ENCODE measurements at places on chromosomes 13 and 19.

DNA sequence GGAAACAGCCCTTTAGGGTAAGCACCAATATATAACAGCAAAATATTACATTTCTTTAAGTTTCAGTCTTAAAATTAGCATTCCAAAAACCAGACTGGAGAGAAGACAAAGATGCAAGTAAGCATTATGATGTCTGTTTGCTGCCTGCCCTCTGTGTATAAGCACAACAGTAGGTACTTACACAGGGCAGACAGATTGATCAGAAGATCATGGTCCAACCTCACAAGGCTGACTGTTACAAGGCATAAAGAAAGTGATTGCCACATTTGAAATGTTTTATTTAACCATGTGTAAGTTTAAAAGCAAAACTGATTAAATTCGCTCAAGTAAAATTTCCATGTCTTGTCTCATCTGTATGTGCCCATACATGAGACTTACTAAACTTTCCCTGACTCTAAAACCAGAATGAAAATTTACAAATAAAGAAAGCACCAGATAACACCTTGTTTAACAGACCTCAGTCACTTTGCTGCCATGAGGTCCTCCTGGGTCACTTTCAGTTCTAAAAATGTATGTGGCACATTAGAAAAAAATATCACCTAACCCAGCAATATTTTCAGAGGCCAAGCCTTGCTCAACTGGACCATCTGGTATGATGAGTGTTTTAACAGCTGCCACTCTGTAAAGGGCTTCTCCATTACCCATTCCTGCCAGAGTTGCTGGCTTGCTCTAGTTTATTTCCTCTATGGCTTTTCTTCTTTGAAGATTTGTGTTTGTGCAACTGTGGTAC lies 297.0 kb downstream of the RBM26 start:
- DNase-seq: peak; percentile 44

GRCh38 chr19:47713046-47714021 lies at the start of gene EHD2:
Gene EHD2, plus strand, starts transcription at chr19:47713422. Its CDS starts 3,191 bp downstream, at chr19:47716613.
- no peak for DNase-seq

DNA sequence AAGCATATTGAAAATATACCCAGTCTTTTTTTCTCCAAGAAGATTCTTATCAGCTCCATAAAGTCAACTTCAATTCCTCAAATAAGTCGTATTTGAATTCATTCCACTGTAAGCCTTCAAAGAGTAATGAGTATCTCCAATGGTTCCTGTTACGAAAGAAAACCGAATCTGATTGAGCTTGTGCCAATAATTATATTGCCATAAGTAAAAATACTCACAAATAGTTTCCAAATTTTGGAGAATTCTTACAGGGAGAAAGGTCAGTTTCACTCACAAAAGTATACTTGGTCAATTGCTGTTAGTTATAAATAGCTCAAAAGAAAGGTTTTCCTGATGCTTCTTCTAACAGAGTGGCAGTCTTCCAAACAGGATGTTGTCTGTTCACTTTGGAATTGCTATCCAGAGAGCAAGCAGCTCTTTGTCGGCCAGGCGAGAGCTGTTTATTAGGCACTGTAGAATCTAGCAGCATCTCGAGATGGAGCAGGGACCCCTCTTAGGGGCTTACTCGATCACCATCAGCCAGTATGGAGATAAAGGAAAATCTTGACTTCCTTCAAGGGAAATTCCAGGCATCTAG lies 13.5 kb downstream of the ERICH4 start:
- DNase-seq: no peak

- DNase-seq: no peak
These were observed 2284.7 kb upstream of the PCDH20 start for GRCh38 chr13:63700350-63700749.

DNA sequence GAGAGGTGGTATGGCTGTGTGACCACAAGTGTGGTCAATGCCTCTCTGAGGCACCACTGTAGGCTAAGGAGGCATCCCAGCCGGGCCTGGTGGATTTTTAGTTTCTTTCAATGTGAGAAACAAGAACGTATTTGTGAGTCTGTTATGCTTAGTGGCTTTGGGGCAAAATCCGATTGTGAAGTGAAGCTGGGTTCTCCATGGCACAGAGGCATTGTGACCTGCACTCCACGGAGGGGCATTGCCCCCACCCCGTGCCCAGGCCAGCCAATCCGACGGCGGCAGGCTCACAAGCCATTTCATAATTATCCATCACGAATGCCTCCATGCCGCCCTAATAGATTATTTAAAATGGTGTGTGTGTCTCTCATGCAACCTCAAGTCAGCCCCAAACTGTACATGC lies 151.6 kb downstream of the ZNF536 start:
- no peak for DNase-seq

DNA sequence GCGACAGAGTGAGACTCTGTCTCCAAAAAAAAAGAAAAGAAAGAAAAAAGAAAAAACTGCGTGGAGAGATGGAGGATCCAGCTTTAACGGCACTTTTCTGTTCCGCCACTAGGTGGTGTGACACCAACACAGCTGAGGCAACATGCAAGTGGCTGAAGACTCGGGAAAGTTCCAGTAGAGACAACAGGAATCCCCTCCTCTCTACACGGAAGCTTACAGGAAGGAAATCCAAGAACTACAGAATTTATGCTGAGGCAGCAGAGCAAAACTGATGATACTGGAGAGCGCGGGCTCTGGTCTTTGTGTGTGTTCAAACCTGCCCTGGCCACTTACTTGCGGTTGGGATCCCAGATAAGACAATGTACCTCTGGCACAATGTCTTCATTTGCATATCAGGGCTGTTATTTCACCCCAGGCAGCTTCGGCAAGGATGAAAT lies 9.9 kb downstream of the RANBP3 start:
- DNase-seq: peak; percentile 61

DNA sequence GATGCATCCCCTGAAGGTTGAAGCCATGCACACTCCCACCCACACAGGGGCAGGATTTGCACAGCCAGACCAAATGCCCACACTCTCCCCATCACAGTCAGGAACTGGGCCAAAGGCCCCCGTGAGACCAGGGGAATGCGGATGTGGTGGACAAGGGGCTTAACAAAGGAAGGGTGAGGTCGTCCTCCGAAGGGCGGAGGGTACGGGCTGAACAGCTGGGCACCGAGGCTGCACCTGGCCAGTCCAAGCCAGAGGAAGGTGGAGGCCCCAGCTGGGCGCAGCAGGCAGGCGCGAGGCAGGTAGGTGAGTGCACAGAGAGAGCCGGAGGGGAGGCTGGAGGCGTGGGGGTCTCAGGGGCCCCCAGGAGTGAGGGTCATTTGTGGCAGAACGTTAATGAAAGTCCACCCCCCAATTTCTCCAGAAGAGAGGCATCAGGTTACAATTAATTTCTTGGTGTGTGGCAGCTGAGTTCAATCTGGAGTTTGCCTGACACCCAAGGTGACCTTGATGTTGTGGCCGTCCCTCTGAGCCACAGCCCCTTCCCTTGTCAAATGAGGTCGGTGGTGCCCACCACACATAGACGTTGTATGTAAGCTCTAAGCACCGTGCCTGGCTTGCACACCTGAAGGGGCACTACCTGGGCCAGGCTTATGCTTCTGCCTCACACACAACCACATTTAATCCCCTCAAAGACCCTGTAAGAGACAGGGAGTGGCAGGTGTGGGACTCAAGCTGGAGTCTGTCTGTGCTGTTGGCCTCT lies 2.9 kb downstream of the KLK15 start:
- DNase-seq: no peak

- DNase-seq: no peak
These were observed 29.7 kb downstream of the MLLT1 start for GRCh38 chr19:6250024-6250615.

- DNase-seq: no peak
These were observed 540.6 kb upstream of the SPRY2 start for GRCh38 chr13:80881495-80881894.

DNA sequence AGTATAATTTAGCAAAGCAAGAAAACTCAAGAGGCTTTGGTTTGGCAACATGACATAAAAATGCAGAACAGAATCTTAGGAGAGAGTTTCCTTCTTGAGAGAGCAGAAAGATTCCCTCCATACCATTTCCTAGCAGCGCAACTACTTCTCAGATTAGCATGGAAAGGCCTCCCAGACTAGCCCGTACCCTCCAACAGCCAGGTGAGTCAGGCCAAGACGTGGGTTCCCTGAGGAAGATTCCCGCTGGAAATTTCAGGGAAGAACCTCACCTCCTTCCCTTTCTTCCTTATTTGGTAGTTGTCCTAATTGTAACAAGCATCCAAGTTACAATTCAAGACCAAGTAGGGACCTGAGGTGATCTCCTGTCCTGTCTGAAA lies 12.3 kb downstream of the COL4A2 start:
- DNase-seq: no peak

GRCh38 chr13:32528358-32528757 lies 10.2 kb downstream of the N4BP2L2 start:
- no peak for DNase-seq

- peak; percentile 65 for DNase-seq
These were observed 471 bp upstream of the INSR start for GRCh38 chr19:7294558-7295212.

DNA sequence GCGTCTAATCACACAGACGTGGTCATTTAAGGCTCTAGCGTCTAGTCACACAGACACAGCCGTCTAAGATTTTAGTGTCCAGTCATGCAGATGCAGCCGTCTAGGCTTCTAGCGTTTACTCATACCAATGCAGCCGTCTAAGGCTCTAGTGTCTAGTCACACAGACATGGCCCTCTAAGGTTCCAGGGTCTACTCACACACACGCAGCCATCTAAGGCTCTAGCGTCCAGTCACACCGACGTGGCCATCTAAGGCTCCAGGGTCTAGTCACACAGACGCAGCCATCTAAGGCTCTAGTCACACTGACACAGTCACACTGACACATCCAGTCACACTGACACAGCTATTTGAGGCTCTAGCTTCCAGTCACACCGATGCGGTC lies 55.7 kb downstream of the KLF2 start:
- no peak for DNase-seq

DNA sequence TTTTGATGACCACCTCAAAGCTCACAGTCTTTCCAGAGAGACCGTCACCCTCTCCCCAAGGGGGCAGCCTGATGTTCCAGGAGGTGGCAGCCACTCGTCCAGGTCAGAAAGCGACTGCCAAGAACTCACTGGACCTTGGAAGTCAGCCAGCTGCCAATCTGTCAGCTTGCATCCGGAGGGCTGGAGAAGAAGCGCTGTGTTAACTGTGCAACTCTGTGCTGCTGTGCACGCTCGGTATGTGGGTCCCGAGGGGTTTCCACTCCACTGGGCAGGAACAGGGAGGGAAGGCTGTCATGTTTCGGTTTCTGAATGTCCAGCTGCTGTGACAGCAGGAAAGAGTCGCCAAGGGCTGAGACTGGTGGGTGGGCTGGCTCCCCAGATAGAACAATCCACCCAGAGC lies 89.2 kb downstream of the CACNA1A start:
- no peak for DNase-seq

GRCh38 chr13:42981317-42981716 lies 10.7 kb downstream of the EPSTI1 start:
- DNase-seq: no peak

DNA sequence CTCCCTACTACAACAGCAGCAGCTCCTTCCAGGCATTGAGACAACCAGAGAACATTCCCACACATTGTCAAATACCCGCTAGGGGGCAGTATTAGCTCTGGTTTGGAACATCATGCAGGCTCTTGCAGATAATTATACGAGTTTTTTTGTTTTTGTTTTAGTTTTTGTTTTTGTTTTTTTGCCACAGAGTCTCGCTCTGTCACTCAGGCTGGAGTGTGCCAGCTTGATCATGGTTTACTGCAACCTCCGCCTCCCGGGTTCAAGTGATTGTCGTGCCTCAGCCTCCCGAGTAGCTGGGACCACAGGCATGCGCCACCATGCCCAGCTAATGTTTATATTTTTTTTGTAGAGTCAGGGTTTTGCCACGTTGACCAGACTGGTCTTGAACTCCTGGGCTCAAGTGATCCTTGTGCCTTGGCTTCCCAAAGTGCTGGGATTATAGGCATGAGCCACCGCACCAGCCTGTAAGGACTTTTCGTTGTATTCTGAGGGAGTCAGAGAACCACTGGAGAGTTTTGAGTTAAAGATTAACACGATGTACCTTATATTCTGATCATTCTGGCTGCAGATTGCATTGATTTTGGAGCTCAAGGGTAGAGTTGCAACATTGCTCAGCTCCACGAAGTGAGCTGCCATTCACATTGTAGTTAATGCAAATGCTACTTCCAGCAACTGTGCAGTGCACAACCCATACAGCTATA lies 41.7 kb upstream of the CEACAM20 start:
- DNase-seq: peak; percentile 52

GRCh38 chr13:81275666-81276258 lies 934.8 kb upstream of the SPRY2 start:
- no peak for DNase-seq

DNA sequence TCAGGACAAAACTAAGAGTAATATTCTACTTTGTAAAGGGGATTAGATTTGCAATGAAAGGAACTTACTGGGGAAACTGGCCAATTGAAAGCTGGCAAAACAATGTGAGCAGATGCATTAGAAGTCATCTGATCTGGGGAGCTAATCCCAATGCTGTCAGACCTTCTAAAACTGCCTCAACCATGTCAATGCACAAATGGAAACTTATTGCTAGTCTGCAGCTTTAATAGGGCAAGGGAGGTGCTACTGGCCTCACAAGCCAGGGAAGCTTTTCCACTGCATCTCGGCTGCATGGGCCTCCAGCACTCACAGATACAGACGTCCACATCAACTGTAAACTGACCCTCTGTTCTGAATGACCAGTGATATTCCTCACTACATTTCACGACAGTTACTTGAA lies 154.2 kb downstream of the LHFPL6 start:
- DNase-seq: no peak

DNA sequence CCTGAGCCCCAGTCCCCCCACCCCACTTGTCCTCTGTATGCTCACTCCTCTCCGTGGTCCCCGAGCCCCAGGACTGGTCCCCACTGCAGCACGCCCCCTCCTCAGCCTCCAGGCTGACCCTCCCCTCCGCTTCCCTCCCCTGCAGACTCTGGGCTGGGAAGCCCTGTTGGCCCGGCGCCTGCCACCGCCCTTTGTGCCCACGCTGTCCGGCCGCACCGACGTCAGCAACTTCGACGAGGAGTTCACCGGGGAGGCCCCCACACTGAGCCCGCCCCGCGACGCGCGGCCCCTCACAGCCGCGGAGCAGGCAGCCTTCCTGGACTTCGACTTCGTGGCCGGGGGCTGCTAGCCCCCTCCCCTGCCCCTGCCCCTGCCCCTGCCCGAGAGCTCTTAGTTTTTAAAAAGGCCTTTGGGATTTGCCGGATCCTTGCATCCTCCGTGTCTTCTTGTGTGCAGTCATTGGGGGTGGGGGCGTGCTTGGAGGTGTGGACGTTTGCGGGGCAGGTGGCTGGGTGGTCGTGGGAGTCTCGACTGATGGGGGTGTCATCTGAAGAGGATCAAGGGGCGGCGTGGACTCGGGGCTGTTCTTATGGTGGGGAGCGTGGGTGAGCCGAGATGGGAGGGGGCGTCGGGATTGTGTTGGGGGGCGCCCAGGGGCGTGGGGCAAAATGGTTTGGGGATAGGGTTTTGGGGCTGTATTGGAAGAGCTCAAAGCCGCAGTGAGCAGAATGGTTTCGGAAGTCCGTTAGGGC lies 3.5 kb downstream of the PTGER1 start:
- DNase-seq: no peak

DNA sequence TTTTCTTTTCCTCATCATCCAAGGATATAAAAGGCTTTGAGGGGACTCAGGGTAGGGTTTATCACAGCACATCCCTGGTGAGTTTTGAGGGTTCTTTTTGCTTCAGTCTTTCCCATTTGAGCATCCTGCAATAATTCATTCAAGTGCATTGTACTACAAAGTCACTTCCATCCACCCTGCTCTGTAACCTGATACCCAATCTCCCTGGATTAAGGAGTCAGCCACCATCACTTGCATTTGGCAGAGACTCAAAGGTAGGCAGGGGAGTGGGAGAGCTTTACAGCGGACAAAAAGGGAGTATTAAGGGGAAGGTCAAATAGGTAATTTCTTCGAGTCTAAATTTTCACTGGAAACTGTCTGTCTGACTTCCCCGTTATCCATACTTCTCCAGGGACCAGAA lies 216.1 kb upstream of the TMTC4 start:
- no peak for DNase-seq
